Activated T-cell treated with anti-CD3 and anti-CD28 coated beads for 4 hours (primary cell): ENCODE measurements at places on chromosomes 7 and 10.

- DNase-seq: no peak
Observed at GRCh38 chr7:117231047-117231359, 91.9 kb downstream of the WNT2 start.

- no peak for DNase-seq
Observed at GRCh38 chr10:6564367-6564766, 15.7 kb downstream of the PRKCQ start.

DNA sequence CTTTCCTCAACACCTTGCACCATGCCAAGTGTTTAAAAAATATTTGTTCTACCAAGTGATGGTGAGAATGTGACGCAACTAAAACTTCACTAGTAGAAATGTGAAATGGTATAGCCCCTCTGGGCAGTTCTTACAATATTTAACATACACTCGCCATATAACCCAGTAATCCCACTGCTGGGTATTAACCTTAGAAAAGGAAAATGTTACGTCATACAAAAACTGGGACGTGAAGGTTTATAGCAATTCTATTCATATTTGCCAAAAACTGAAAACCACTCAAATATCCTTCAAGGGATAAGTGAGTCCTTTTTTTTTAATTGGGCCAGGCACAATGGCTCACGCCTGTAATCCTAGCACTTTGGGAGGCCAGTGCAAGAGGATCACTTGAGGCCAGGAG, 279.3 kb downstream of the SKIDA1 start:
- no peak for DNase-seq

GRCh38 chr10:113333313-113333712, 219.5 kb upstream of the HABP2 start:
- no peak for DNase-seq

DNA sequence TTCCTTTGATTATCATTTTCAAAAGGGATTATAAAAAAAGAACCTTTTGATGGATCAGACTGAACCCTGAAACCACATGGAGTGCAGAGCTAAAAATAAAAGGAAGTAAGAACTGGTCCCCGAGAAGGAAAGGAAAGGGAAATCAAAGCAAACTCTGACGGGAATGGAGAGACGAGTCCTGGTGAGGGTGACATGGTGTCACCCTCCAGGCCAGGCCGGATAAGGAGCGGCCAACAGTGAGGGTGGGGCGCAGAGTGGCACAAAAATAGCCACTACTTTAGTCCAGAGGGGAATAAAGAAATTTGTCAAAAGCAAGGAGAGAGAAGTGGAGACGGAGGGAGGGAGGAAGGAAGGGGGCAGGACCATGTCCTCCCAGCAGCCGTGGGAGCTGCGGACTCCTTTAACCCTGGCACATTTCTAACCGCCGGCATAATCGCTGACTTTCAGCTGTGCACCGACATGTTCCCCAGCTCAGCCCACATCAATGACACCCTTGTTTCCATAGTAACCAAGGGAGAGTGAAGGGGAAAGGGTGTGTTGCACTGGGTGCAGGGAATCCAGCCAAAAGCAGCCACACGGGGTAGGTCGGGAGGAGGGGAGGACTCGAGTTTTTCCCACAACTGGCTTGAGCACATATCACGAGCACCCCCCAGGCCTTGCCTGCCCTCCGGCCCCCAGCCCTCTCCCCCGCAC, 29.7 kb downstream of the TRIM8 start:
- peak; percentile 50 for DNase-seq

GRCh38 chr7:1569016-1569415, 816 bp downstream of the PSMG3 start:
- no peak for DNase-seq

DNA sequence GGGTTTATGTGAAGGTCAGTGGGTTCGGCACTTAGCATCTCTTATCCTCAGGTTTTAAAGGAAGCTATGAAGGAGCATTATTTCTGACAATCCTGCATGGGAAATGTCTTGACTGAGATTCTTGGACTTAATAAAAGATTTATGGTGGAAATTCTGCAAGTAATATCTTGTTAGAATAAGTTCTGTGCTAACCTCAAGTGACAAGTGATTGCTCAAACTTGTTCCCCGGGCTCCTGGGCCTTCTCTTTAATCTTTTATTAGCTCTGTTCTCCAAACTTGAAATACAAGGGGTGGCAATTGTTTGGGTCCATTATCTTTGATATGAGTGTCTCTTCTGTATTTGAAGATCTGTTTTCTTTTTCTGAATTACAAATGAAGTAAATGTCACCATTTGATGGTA, 140.6 kb upstream of the CTBP2 start:
- no peak for DNase-seq

DNA sequence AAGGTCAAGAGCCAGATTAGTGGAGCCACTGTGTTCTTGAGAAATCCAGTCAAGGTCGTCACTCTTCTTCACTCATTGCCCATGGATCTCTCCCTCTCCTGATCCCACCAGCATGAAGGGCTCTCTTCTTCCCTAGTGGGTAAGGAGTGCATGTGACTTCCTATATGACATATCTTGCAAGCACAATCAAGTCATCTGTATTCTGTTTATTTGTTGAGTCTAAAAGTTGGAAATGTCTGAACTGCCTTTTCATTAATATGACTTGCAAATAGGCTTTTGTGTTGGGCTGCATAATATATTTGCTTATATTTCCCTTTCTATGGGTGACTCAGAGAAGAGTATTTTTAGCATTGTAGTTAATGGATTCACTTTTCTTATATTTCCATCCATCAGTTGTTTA, 313.7 kb upstream of the KMT2E start:
- DNase-seq: no peak

DNA sequence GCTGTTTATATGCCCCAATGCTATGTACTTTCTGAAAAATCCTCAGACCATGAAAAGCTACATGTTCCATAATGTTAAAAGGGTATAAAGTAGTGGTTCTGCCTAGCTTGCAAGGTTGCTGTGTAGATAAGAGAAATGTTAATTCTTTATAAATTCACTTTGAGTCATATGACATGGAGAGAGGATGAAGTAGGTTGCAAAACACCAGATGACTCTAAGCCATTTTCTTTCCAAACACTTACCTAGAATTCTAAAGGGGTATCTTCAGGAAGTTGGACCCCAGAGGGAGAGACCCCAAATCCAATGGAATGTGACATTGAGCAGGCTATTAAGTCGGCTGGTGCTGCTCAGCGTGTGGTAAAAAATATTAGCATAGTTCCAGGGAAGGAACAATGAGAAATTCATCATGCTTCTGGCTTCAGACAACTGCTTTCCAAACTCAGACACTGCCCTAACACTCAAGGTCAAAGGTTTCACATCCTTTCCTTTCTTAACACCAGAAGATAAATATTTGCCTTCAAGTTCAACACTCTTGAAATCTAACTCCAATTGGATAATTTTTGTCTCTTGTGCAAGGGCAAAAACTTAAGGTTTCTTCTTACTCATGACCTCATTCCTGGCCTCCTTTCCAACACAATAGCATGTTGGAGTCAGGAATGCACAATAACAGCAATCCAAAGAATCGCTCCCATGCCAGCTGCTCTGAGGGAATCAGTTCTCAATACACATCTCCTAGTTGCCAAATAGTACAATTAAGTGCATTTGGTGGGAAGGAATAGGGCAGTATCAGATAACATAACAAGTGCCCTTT, 100.7 kb upstream of the AFAP1L2 start:
- no peak for DNase-seq

GRCh38 chr7:139683137-139683921, 94.5 kb downstream of the HIPK2 start:
- no peak for DNase-seq

DNA sequence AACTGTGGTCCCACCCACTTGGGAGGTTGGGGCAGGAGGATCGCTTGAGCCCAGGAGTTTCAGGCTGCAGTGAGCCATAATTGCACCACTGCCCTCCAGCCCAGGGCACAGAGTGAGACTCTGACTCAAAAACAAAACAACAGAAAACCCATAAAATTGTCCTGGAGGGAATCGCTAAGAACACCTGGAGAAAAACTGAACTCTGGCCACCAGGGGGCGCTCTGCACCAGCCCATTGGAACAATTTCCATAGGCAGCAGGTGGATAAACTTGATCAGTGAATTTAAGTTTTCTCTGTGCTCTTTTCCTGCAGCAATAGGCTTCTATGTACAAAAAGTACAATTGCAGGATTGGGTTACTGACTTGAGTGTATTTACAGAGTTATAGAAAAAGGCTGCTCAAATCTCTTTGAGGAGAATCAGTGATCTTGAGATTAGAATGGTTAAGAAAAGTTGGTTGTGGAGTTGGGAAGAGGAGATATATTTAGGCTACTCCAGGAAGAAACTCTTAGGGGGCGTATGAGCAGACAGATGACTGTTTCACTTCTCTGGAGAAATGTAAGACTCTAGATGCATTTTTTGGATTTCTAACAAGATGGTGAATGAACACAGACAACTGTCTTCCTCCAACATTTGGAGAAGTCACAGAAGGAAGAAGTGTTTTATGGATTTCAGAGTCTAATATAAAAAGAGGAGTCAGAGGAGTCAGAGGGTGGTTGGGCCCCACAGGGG, 274.9 kb upstream of the GALNT17 start:
- peak; percentile 21 for DNase-seq

GRCh38 chr10:103651783-103652476, 158.4 kb downstream of the NEURL1 start:
- DNase-seq: no peak
